ENCODE measurements at places on chromosomes 7 and 10. TPM values are rescaled to one million over a fixed set of nuclear protein-coding genes. Genes with fewer than 3 reads are reported as not detected.

DNA sequence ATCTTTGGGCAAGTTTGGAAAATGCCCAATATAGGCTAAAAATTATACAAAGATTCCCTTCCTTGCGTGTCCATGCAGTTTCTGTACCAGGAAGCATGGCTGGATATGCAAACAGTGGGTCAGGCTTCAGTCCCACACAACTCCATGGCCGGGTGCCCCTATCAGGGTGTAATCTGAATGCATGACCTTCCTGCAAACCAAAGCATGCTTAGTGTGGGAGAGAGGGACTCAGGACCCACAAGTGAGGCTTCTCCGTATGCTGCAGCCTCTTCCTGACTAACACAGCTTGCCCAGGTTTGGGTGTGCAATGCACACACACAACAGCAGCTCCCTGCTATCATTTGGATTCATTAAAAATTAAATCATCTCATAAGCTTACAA is 8.5 kb downstream of the AKR1B10 start:
- DNase-seq: no peak
- H3K36me3 ChIP-seq: no peaks in the 10 kb centered on the region
- no peak overlapping the region for H3K27ac ChIP-seq
- H3K4me1 ChIP-seq: no peaks in the 10 kb centered on the region

DNA sequence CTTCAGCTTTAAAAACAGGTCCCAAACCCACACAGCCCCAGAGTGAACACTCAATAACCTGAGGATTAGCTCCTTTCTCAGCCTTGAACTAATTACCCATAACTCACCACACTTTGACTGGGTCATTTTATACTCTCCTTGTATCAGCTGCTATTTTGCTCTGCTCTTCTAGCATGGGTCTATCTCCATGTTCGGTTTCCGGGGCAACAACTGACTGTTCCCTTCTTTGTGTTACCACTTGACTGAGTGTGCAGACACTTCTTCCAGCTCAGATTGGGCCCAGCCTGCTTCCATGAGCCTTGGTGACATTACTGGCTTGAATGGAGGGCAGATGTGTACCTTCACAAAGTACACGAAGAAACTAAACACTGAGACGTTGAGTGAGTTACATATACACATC is 31.5 kb upstream of the PRPS1L1 start:
- no peak overlapping the region for H3K4me3 ChIP-seq
- H3K4me1 ChIP-seq: no peaks in the 10 kb centered on the region

The TBX20 gene
- 0.09 TPM for total RNA-seq

GRCh38 chr10:103445767-103446567 is 6.2 kb downstream of the CALHM2 start:
- DNase-seq: no peak
- peaks cover 74% of the 10 kb centered on the region for H3K36me3 ChIP-seq
- H3K4me1 ChIP-seq: peaks cover 5% of the 10 kb centered on the region
- H3K4me3 ChIP-seq: no peak overlapping the region

The SLC26A3 gene
- total RNA-seq: 0.09 TPM

The BAG3 gene
- total RNA-seq: 1.7 TPM

All from thymus (tissue), 14 donors.